ENCODE measurements at places on chromosomes 3 and 15. TPM values are rescaled to one million over a fixed set of nuclear protein-coding genes. Genes with fewer than 3 reads are reported as not detected.

The FMN1 gene
- total RNA-seq, result 11.0 TPM

The KNL1 gene
- 43.8 TPM for total RNA-seq

The CDC25A gene
- total RNA-seq, result 15.9 TPM

The PRKCI gene
- 55.7 TPM for total RNA-seq

The OR5K2 gene
- not detected for total RNA-seq

The WWTR1 gene
- total RNA-seq, result 24.1 TPM

The CYP11A1 gene
- total RNA-seq, result 0.11 TPM

The AMIGO3 gene
- total RNA-seq, result not detected

The ACKR4 gene
- 1.5 TPM for total RNA-seq

The MYZAP gene
- total RNA-seq, result 1.6 TPM

The SECISBP2L gene
- 25.3 TPM for total RNA-seq

The PLA2G4B gene
- 1.2 TPM for total RNA-seq

The TLR9 gene
- total RNA-seq, result under 0.01 TPM

The NOX5 gene
- total RNA-seq, result 0.25 TPM

The ARGFX gene
- total RNA-seq, result not detected

Data from uterine smooth muscle cell (primary cell).